ENCODE measurements at places on chromosomes 12 and 14.

DNA sequence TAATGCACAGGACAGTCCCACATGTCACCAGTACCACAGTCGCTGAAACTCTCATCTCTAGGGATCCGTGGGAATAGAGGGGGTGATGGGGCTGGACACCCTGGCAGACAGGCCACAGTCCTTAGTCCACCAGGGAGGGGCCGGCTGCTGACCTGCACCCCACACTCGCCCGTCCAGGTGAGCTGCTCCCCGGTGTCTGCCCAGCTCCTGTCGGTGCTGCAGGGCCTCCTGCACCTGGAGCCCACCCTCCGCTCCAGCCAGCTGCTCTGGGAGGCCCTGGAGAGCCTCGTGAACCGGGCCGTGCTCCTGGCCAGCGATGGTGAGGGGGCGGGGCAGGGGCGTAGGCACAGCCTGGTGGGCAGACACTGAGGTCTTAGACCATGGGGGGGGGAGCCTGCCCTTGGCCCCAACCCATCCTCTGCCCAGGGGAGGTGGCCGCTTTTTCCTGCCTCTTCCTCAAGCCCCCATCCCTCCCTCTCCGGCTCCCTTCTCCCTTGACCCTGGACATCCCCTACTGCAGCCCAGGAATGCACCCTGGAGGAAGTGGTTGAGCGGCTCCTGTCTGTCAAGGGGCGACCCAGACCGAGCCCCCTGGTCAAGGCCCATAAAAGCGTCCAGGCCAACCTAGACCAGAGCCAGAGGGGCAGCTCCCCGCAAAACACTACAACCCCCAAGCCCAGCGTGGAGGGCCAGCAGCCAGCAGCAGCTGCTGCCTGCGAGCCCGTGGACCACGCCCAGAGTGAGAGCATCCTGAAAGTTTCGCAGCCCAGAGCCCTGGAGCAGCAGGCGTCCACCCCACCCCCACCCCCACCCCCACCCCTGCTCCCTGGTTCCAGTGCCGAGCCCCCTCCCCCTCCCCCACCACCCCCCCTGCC, 17.1 kb upstream of the ADSS1 start:
- no peak for DNase-seq

- no peak for DNase-seq
Observed at GRCh38 chr14:88955455-88955854, 131.0 kb downstream of the TTC8 start.

DNA sequence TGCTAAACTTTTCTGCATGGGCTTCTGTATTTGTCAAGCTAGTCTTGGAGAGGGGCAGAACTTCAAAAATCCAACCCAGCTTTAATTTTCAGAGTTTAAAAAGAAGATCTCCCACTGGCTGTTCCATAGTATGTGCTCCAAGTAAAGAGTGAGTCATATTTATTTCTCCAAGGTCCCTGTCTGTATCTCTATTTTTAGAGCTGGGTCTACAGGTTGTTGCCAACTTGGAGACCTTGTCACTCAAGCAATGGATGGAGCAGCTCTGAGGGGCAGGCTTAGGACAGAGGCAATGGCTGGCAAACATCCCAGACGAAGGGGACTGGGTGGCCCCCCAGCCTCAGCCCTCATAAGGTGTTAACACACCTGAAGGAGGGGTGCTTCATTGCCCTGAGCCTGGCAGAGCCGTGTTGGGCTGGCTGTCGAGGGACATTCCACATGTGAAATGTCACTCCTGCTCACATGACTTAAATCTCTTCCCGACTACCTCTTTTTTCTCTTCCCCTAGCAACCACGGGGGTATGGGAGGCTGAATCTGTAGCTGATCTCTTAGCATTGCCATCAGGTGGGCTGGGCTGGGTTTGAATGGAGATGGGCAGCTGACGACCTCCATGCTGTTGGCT, 103.1 kb downstream of the SMOC1 start:
- no peak for DNase-seq

DNA sequence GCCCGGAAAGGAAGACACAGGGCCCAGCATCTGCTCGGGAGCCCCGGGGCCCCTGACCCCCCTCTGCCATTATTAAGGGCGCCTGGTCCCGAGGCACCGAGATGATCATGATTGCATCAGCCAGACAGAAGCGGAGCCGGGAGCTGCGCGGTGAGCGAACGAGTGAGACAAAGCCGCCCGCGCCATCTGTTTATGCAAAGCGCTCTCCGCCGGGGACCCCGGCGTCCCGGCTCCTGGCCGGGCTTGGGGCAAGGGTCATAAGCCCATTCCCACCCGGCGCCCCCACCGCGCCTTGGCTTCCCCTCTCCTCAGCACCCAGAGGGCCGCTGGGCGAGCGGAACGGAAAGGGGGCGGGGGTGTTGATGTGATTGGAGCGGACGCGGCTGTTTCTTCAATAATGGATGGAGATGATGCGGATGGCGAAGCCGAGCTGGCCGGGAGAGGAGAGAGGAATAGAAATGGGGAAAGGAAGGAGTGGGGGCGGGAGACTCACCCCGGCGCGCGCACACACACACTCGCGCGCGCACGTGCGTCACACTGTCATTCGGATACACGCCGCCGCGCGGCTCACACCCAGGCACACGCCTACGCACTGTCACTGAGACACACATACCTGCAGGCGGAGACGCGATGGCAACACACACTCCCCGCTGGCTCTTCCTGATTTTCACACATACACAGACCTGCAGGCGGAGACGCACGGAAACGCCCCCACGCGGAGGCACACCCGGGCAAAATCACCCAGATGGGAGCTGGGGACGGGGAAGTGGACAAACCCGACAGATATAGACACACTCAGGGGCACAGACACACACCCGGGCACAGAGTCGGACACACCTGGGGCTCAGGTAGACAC, 10.7 kb downstream of the STAC3 start:
- peak; percentile 80 for DNase-seq

DNA sequence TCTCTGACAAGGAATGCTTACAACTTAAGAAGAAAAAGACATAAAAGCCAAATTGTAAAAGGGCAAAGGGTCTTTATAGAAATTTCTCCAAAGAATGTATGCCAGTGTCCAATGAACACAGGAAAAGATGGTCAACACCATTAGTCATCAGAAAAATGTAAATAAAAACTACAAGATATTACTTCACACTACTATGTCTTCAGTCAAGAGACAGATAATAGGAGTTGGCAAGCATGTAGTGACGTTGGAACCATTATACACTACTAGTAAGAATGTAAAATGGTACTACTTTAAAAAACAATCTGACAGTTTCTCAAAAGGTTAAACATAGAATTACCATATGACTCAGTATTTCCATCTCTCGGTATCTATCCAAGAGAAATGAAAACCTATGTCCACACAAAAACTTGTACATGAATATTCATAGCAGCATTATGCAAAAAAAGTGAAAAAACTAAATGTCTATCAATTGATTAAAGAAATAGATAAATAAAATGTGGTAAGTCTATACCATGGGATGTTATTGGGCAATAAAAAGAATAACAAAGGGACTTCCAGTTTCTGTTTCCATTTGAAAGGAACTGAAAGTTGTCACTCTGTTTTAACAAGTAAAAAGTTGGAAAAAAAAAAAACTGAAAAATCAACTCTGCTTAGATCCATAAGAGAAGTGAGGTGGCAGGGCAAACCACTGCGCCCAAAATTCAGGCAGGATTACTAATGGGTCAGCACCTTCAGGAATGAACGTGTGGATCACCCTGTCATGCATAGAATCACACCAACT, 69.8 kb downstream of the ALG10B start:
- no peak for DNase-seq

DNA sequence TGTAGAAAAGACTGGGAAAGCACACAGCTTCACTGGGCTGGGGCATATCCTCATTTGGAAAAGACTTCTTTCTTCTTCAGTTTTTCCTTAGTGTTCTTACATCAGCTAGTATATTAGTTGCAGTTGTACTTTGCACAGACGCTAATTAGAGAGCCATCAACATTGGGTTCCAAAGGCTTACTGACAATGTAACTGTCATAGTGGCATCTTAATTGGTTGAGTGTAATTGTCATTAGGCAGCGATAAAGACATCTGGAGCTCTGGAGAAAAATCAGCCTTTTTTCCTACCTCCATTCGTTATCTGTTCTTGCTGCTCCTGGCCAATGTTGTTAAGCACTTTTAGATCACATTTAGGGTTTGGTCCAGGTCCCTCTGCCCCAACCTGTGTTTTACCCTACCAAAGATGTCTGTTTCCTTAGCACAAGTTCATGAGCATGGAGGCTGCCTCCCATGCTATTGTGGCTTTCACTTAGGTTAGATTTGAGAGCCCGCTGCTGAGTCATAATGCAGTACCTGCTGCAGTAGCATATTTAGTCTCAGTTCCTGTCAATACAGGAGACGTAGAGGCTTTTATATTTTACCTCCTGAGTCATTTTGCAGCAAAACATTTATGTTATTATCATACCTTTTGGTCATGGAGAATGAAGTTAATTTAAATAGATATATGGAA, 49.2 kb downstream of the FBXW8 start:
- no peak for DNase-seq

- no peak for DNase-seq
Observed at GRCh38 chr12:123243671-123244262, 10.5 kb downstream of the MTRFR start.

DNA sequence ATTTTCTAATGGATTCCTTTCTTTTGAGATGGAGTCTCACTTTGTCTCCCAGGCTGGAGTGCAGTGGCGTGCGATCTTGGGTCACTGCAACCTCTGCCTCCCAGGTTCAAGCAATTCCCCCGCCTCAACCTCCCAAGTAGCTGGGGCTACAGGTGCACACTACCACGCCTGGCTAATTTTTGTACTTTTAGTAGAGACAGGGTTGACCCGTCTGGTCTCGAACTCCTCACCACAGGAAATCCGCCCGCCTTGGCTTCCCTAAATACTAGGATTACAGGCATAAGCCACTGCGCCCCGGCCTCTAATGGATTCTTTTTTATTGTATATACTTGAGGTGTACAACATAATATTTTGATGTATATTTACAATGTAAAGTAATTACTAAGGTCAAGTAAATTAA, 140.1 kb upstream of the SLCO1C1 start:
- DNase-seq, result no peak

DNA sequence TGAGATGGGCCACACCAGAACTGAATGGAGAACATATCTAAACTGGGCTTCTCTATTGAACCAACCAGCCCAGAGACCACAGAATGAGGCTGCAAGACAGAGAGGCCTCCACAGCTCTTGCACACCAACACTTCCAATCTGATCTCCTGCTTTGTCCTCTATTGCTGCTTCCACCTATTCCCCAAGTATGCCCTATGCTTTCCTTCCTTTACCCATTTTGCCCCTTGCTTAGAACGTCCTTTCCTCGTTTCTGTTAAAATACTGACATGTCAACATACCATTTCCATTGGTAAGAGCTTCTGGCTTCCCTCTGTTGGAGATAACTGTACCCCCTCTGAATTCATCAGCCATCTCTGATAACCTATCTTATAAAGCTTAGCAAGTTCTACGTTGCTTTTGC, 2.8 kb downstream of the SLC2A13 start:
- no peak for DNase-seq

DNA sequence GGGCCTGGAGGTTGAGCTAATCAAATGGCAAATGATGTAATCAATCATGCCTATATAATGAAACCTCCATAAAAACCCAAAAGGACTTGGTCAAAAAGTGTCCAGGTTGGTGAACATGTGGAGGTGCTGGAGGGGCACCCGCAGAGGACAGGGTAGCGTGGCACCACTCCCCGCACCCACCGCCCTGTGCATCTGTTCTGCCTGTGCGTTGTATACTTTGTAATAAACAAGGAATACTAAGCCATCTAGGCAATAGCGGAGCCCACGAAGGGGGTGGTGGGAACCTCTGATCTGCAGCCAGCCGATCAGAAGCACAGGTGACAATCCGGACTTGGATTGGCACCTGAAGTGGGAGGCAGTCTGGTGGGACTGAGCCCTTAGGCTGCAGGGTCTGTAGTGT, 75.8 kb upstream of the GPR68 start:
- DNase-seq, result no peak

GRCh38 chr12:112939761-112940381, 1.6 kb downstream of the OAS3 start:
- no peak for DNase-seq

- DNase-seq, result no peak
Observed at GRCh38 chr12:69490920-69491643, 20.9 kb downstream of the FRS2 start.

DNA sequence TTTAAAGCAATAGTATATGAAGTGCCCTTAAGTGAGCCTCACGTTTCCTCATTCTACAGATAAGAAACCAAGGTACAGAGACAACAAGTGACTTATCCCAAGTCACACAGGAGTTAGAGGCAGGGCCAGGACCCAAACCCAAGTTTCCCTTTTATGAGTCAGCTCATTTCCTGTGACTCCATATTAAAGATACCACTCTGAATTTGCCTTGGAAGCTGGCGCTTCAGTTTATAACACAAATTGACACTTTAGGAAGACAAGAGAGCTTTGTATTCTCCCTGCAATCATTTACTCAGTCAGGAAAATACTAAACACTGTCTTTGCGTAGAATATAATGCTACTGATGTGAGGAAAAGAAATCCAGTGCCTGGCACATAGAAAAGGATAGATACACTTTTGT, 43.2 kb downstream of the MYBPC1 start:
- no peak for DNase-seq

DNA sequence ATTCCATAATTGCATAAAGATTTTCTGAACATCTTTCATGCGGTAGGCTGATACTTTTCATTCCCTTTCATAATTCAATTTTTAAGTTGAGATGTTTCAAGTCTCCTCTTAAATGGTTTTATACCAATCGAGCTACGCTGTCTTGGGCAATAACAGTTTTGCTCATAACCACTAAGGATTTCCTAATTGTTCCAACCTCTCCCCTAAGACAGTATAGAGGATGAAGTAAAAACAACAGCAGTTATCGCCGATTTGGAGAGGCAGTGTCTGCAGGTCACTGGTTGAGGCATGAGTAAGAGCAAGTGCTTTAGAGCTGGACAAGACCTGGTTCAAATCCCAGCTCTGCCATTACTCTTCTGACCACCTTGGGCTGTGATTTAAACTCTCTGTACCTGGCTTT, 6.9 kb upstream of the MED13L start:
- no peak for DNase-seq

- DNase-seq, result no peak
Observed at GRCh38 chr12:101877806-101878242, 444 bp downstream of the DRAM1 start.

DNA sequence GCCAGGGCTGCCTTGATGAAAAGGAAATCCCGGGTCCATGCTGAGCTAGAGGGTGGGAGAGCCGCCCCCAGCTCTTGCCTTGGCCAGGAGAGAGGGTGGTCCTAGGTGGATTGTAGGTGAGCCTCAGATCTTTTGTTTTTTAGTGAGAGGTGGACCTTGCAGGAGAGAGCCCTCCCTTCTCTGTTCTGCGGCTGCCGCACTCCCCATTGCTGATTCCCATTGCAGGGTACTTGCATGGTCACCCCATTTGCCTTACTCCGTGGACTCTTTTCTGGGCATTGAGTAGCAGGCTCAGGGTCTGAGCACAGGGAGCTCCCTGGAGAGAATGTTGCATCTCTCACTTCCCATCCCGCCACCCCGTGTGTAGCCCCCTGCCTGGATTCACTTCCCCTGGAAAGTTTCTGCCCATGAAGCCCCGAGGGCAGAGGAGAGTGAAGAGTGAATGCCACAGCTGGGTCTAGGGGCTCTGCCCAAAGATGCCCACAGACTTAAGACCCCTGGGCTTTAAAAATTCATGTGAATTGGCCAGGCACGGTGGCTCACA, 10.2 kb downstream of the VASH1 start:
- DNase-seq, result no peak

- no peak for DNase-seq
Observed at GRCh38 chr12:50720085-50720484, 43.8 kb upstream of the ATF1 start.

GRCh38 chr14:99039331-99040041, 232.5 kb downstream of the BCL11B start:
- DNase-seq, result no peak
